ENCODE measurements at places on chromosomes 3 and 15.

DNA sequence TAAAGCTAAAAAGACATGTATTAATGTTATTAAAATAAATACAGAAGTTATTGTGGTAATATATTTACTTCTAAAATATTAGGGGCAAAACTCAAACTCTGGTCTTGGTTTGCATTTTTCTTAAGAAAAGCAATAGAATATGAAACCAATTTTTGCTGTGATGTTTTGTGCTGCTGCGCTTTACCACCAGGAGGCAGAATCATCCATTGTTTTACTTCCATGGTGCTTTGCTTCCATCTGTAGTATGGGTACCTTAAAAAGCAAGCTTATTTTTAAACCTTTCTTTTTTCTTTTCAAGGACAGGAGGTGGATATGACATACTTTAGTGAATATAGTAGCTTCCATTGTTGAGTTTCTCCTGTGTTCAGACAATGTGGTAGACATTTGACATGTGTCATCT lies 46.6 kb upstream of the MRPL3 start:
- DNase-seq: peak; percentile 20

- no peak for DNase-seq
Measured at GRCh38 chr15:50758712-50759205, 6.7 kb downstream of the SPPL2A start.

DNA sequence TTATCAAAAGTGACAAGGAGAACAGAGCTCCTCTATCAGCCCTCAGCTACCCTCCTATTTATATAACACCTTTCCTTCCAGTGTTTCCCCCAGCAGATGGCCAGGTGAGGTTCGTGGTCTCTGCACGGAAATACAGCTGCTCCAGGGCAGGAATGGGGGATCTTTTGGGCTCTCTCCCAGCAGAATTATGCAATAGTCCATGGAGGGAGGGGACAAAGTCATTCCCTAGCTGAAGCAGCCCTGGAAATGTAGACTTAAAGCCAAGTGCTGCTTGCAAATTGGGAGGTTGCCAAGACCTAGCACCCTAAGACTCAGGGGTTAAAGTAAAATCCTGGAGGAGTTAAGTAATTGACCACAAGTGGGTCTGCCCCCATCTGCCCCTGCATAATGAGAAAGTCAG lies 256.3 kb downstream of the LRTM1 start:
- DNase-seq: no peak

GRCh38 chr15:90493647-90494046 lies 36.1 kb upstream of the CRTC3 start:
- no peak for DNase-seq

DNA sequence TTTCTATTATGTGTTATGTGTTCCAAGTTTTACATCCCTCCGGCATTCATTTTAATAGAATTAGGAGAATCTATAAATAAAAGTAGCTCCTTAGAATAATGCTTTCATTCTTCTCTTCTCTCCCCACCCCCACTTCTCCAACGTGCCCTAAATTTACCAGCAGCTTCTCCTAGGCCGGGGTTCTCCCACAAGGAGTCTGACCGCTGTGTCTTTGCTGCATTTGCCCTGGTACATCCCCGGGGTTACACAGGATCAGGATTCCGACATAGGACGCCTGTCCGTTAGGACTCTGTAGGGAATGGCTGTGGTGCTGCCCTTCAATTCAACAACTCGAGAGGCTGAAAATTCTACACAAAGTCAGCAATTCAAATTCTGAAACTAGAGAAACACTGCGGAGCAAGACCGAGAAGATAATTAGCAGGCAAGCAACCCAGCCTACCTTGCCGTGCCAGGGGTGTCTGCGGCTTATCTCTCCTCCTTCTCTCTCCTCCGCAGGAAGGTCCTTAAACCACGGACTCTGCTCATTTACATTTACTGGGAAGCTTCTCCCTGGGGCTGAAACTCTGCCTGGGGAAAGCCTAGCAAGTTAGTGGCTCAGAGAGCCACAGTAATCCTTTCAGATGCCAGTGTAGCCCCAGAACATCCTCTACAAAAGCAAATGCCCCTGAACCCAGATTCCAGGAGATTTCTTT lies 18.8 kb downstream of the PCSK6 start:
- DNase-seq: no peak

DNA sequence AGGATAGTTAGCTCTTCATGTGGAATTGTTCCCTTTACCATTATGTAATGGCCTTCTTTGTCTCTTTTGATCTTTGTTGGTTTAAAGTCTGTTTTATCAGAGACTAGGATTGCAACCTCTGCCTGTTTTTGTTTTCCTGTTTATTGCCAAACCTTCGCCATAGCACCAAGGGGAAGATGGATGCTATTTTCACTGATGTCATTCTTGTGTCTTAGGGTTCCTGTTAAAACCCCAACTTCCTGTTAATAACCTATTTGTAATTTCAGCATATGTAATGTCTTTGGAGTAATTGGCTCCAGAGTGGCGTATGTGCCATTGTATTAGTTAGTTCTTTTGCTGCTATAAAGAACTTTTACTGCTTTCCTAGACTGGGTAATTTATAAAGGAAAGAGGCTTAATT lies 10.8 kb downstream of the SAMMSON start:
- DNase-seq: no peak

DNA sequence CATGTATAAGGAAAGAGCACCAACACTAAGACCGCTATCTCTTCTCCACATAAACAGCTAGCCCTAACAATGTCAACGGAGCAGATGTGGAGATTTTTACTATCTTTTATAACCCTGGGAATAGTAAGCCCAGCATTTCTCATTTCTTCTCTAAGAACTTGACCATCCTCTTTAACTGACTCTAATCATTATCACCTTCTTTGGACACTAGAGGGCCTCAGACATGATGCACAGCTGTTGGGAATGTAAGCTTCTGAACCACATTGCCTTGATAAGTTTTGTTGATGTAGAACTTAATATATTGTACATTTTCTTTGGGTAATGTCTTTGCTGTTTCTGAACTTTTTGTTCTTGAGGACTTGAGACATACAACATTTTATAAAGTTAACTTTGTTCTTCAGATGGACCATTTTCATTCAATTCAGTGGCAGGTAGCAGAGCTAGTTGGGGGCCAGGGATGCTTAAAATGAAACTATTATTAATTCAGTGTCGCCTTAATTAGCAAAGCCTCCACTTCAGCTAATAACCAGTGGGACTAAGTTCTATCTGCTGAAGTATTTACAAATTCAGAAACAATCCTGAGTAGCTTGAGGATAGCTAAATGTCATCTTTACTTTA lies 9.6 kb upstream of the TAGLN3 start:
- no peak for DNase-seq

- no peak for DNase-seq
Measured at GRCh38 chr3:89314454-89315098, 207.2 kb downstream of the EPHA3 start.

- no peak for DNase-seq
Measured at GRCh38 chr3:195403841-195404408, 38.9 kb downstream of the ACAP2 start.

- no peak for DNase-seq
Measured at GRCh38 chr3:168156479-168156878, 60.8 kb upstream of the GOLIM4 start.

DNA sequence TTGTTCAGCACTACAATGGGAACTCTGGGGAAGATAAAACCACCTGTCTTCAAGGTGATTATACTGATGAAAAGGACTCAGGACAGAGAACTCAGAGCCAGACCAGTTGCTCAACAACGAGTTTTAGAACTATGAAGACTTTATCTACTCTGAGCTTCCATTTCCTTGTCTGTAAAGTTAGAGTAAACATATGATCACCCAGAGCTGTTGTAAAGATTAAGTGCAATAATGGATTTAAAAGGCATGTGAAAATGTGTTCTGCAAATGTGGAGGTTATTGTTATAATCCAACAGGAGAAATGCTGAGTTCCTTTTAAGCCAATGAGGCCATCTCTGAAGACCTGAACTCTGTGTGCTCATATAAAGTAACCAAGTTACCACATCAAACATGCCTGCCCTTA lies 139.7 kb upstream of the CMC1 start:
- no peak for DNase-seq

GRCh38 chr3:16828815-16829214 lies 55.9 kb upstream of the PLCL2 start:
- DNase-seq: peak; percentile 72

- no peak for DNase-seq
Measured at GRCh38 chr15:25329696-25330095, 109.1 kb downstream of the UBE3A start.

DNA sequence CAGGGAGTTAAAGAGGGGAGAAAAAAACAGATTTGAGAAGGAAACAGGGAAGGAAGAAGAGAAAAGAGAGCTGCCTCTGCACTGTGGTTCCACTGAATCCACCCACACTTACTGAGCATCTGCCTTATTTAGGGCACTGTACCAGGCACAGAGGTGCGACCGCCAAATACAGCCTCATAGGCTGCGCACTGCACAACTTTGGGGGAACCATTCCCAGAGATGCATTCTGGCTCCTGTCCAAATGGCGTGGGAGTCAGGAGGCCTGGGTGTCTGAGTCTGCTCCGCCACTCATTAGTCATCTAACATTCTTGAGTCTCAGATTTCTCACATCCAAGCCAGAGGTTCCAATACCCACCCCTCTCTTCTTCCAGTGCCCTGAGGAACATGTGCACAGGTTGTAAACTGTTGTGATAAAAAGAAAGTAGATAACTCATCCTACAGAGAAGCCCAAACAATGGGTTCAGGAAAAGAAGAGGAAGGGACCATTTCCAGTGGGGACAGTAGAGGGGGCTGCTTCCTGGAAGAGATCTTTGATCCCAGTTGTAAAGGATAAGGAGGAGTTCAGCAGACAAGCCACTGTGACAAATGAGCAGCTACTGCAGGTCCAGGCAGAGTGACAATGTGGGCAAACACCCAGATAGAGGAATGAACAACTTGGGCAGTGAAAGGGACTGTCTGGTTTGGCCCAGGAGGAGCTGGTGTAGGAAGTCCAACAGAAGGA lies 254.6 kb downstream of the UACA start:
- peak; percentile 76 for DNase-seq

DNA sequence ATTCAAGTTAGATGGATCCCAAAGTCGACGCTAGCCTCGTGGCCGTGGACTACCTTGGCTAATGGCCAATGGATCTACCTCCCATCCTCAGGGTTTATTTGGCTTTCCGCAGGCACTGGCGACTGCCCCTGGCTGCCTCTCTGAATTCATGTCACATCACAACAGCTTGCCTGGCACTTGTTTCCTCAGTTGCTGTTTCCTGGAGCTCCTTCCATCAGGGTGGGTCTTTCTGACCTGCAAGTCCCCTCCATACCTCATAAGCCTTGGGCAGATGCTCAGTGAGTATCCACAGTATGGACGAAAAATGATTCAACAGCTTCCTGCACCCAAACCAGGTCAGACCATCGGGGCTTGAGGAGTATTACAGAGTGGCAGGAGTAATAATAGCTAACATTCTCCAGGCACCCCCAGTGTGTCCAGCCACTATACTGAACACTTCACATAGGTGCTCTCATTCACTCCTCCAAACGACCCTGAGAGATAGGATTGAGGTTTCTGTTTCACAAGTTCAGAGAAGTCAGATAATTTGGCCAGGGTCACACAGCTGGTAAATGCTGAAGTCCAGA lies 311.5 kb downstream of the TLE3 start:
- DNase-seq: no peak

DNA sequence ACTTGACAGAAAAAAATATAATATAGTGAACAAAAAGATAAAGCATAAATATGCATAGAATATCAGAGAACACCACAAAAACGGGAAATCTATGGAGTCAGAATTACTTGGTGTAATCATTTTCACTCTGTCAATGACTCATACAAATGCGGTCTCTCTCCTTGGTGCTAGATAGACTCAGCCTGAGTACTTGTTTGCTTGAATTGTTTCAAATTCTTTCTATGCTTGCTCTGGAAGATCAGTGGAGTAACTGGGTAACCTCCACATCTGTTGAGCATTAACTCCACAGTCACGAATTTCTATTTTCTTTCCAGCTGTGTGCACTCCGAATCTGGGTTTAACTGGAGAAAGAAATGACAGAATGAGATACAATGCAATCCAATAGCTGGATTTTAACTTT lies 760.4 kb downstream of the ZPLD1 start:
- no peak for DNase-seq

GRCh38 chr3:156997351-156997750 lies 162.6 kb downstream of the CCNL1 start:
- no peak for DNase-seq

- no peak for DNase-seq
Measured at GRCh38 chr15:59154243-59154642, 49.3 kb downstream of the CCNB2 start.

GRCh38 chr3:193335031-193335430 lies 43.5 kb downstream of the ATP13A5 start:
- DNase-seq: no peak

DNA sequence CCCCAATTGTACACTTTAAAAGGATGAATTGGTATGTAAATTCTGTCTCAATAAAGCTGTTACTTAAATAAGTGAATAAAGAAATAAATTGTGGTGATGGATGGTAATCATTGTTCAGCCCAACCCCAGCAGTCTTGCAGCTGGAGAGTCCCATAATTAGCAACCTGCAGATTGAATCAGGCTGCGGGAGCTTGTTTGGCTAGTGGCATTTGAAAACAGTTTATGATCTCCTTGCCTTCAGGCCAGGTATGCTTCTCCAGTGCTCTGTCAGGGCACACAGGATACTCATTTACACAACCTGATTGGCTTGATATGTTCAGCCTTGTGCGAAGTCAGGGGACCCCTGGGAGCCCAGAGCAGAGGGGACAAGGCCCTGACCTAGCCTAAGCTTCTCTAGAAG lies 16.5 kb upstream of the TSEN2 start:
- DNase-seq: no peak

- DNase-seq: no peak
Measured at GRCh38 chr15:49622561-49622960, 1.7 kb downstream of the DTWD1 start.
